COR-L47 (cell line): ENCODE measurements at places on chromosomes 4 and X.

DNA sequence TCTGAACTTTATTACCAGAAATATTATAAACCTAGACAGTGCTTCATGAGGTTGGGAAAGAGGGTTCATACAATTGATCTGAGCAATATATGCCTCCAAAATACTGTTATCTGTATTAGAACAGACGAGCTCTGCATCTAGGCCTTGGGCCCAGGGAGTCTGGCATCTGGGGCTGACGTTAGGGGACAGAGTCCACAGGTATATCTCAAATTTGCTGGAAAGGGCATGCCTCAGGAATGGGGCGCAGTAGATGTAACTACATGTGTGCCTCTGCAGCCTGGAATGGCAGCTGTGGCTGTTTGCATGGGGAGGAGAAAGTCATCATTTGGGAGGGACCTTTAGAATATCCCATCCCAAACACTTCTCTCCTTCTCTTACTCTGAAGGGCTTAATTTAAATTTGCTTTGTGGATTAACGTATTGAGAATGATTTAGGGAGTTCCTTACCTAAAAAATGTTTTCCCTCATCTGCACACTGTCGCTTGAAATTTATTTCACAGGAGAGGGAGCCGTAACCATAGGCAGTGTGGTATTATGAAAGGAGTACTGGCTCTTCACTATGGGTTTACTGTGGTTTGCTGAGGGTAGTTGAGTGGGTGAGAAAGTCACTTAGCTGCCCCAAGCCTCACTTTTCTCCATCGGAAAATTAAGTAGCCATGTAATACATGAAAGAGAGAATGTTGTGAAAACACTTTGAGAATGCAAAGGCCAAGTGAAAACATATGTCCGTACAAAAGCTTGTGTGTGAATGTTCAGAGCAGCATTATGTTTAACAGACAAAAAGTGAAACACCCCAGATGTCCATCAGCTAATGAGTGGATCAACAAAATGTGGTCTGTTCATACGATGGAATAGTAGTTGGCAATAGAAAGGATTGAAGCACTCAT is 5.9 kb downstream of the ADD1 start:
- DNase-seq, result no peak

DNA sequence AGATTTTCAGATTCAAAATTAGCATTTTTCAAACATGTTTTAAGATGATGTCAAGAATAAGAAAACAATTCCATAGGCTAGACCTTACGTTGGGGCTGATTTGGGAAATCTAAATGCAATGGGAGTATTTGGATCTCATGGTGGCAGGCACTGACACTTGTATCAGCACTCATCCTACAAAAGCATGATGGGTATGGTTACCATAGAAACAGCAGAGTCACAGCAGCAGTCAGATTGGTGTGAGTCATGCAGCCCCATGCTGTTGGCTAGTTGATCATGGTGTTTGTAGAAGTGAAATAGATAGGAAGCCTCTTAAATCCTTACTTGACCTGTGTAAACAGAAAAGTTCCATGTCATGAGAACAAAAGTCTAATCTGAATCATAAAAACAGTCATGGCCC is 1637.3 kb upstream of the PABPC4L start:
- DNase-seq, result peak; percentile 27

DNA sequence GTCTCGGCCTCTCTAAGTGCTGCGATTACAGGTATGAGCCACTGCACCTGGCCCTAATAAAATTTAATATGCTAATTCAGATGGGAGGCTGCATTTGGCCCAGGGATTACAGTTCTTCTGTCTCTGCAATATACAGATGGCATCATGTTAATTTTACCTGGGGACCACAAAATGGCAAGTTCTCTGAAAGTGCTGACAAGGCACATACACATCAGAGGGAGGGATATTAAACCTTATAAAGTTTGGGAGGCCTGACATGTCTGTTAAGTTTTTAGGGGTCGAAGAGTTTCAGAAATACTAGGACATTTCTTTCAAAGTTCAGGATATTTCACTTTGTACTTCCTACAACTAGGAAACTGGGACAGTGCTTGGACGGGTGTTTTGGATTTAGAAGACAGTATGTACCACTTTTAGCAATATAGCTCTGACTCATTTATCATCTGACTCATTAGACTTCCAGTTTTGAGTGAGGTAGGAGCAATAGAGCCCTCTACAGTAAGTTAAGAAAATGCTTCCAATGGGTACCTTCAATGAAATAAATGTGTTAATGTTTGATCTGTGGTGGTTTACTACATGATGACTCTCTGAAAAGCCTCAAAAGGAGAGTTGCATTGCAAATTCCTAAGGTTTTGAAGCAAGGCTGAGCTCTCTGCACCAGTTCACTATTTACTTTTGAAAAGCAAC is 981.0 kb upstream of the HS3ST1 start:
- no peak for DNase-seq

- DNase-seq, result no peak
Observed at GRCh38 chrX:77431227-77431626, 16.0 kb upstream of the FGF16 start.

DNA sequence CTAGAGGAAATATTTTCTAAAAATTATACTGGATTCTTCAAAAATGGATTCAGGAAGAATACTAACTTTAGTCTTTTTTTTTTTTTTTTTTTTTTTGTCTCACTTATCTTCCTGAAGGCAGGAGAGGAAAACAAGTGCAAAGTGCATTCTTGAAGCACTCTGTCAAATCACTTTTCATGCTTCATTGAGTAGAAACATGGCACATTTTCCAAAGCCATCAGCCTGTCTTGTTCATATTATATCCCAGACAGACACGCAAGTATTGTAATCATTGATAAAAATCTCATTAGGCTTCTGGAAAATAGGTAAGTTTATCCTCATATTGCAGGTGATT is 1.2 kb downstream of the BBS12 start:
- no peak for DNase-seq

DNA sequence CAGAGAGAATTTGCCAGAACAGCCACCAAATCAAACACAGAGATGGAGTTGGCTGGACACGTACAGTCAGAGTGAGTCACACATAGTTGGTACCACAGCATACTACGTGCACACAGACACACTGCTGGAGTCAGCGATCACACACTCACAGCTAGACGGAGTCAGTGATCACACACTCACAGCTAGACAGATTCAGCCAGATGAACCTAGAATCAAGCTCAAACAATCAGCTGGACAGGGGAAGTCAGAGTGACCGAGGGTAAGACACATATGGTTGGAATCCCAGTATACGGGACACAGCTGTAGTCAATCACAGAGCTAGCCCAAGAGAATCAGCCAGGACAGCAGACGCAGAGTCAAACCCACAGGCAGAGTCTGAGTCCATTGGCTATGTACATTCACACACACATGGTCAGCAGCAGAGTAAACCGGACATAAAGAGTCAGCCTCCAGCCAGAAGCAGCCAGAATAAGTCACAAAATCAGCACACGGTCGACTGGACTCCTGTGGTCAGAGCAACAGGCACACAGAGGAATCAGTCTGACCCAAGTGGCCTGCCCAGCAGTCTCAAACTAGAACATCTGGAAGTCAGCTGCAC is 4.6 kb downstream of the SLC38A5 start:
- no peak for DNase-seq

DNA sequence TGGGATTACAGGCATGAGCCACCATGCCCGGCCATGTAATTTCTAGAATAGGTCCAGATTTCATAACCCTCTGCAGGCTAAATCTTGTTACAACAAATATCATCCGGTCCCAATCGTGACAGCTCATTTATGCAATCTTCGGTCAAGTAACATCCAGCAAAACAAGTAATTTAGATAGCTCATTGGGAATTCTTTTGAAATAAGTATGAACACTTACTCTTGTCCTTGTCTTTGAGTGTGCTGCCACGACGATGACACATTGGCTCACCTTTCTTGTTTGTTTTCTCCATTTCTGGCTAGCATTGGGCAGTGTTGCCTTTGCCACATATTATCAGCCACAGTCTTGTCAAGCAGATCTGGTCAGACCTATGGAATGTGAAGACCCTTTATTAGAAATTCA is 92.0 kb downstream of the PHEX start:
- DNase-seq, result no peak

DNA sequence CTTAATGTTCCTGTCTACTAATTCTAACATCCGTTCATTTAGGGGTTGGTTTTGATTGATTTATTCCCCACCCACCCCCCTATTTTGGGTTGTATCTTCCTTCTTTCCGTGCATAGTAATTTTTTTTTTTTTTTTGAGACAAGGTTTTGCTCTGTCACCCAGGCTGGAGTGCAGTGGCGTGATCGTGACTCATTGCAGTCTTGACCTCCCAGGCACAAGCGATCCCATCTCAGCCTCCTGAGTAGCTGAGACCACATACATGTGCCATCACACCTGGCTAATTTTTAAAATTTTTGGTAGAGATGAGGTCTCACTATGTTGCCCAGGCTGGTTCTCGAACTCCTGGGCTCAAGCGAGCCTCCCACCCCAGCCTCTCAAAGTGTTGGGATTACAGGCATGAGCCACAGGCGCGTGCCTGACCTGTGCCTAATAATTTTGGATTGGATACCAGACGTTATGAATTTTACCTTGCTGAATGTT is 79.9 kb downstream of the ZFX start:
- DNase-seq, result no peak

DNA sequence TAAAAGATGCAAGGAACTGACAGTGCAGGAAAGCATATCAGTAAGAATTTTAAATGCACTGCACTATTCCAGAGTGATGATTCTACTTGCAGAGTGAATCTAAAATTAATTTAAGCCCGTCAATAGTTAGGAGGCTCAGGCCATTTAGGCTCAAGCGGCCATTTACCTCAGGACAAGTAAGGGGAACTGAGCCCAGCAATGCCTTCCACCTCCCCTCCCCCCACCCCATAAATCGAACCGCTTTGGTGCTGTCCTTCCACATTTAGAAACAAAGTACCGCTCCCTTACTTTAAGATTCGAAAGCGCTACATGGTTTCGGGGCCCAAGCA is 665 bp downstream of the RBM41 start:
- no peak for DNase-seq

DNA sequence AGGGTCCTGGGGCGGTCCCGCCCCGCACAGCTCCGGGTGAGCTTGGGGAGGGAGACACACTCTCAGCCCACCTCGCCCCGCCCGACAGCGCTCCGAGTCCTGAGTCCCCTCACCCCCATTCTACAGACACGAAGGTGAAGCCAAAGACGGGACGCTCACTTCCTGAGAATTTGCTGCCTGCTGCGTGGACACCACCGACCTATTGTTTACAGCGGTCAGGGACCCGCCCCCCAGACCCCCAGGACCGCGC is 796 bp upstream of the ZNF141 start:
- no peak for DNase-seq

- DNase-seq, result no peak
Observed at GRCh38 chrX:34586936-34587335, 70.1 kb downstream of the TMEM47 start.

DNA sequence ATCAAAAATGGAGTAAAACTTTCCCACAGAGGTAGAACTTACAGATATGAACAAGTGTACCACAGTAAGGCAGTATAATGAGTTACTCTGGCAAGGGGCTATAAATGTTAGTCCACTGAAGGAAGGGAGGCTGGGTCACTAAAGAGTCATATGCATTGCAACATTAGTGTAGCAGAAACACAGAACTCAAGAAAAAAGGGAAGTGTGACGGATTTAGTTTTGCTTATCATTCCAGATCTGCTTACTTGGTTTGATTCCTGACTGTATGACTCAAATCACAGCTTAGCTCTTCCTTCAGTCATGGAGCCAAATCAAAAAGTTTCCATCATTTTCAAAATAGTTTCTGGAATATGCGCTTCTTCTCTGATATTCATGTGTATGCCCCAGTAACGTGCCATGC is 148.7 kb downstream of the FSTL5 start:
- no peak for DNase-seq

GRCh38 chrX:144586756-144587155 is 660.5 kb upstream of the SPANXN1 start:
- DNase-seq, result peak; percentile 5
